ENCODE measurements at places on chromosomes 12 and 14.
A peak's percentile ranks its signal among the peaks of the same experiment; 100 is the strongest.

DNA sequence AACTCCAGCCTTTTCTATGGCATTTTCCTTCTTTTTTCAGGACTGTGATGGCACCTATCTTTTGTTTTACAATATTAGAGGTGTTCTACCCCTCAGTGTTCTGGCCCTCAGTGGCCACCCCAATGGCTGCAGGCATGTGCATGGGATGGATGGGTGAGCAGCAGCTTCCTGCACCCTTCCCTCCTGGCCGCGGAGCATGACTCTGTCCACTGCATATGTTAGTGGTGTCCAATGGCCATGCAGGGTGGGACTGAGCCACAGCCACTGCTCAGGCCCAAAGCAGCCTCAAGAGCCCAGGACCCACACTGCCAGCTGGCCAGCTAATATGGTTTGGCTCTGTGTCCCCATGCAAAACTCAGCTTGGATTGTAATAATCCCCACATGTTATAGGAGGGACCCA is 1032.3 kb upstream of the FBXO33 start:
- DNase-seq, result no peak

DNA sequence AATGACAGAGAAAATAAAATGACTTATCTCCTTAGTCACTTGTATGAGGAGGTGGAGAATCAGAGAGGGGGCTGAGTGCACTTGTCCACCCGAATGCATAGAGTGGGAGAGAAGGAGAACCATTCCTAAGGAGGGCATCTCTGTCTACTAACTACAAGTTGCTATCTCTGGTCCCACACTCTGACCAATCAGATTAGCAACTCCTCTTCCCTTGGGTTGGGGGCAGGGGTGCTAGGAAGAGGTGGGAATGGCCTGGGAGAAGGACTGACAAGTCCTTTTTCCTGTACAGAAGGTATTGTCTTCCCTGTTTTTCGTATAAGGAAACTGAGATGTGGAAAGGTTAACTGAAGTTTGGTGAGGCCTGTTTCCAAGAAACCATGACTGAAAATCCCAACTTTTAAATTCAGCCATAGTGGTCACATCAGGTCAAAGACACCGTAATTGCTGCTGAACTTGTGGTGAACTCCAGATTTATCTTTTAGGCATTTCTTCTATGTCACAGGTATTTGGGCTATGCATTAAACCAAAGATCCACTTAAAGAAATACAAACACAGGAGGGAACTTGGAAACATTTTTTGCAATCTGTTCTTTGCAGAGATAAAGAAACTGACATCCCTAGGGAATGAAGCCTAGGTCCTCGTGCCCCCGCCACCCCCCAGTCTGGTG is 207.8 kb downstream of the CRADD start:
- no peak for DNase-seq

- no peak for DNase-seq
Measured at GRCh38 chr12:70365398-70365647, 767 bp upstream of the KCNMB4 start.

GRCh38 chr12:42118136-42118879 is 26.4 kb downstream of the GXYLT1 start:
- DNase-seq, result no peak

DNA sequence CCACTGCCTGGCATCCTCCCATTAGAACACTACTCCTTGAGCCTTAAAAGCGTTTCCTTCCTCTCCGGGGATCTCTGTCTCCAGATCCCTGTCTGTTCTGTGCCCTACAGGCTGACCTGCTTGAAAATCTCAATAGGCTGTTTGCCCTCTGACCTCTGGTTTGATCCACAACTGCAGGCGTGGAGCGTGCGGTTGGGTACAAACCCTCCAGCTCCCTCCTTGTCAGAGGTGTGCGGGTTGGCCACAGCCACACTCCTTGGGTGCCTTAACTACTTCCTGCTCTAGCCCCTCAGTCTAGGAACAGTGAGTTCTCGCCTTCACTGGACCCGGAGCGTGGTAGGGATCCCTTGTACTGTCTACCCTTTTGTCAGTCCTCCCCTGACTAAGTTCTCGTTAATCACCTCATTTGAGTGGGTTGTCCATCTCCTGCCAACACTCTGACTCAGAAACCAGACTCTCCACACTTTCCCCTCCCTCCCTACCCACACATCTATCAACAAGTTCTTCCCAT is 33.1 kb downstream of the CMKLR1 start:
- DNase-seq, result no peak

DNA sequence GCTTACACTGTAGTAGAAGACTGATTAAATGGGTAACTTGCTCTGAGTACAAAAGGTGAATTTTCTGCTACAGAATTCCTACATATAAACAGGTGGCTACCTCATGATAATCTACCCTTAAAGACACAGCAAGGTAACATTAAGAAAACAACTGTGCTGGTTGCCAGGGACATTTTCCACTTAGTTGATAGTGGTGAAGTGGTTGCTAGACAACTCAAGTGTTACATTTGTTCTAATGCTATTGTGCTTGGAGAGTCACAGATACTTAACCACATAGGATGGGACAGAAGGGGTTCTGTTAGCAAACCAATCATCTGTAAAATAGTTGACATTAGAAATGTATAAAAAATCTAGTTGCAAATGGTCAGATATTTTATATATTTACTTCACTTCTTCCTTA is 870.3 kb upstream of the SEL1L start:
- DNase-seq, result no peak

- no peak for DNase-seq
Measured at GRCh38 chr12:95185854-95186253, 31.4 kb downstream of the FGD6 start.

DNA sequence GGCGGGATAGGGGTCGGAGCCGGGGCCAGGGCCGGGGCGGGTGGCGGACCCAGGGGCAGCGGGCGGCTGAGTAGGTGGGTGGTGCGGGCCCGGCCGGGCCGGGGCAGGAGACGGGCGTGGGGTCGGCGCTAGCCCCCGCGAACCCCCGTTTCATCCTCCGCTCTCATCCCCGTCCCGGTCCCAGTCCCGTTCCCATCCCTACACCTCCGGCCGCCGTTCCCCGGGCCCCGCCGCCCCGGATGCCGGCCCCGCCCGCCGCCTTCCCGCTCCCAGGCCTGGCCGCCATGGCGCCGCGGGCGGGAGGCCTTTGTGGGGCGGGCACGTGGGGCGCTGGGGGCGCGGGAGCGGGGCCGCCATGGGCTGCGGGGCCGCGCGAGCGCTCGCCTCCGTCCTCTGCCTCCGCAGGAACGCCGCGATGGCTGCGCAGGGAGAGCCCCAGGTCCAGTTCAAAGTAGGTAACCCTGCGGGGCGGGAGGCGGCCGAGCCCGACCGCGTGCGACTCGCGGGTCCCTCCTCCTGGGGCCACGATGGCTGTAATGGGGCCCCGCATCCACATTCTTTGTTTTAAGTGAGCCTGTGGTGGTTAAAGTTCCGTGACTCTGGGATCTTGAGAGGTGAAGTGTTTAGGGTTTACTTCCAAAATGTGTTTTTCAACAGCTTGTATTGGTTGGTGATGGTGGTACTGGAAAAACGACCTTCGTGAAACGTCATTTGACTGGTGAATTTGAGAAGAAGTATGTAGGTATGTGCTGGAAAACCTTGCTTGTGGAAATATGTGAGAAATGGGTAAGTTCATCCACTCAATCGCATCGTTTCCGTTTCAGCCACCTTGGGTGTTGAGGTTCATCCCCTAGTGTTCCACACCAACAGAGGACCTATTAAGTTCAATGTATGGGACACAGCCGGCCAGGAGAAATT is 572 bp downstream of the RAN start:
- DNase-seq, result peak; percentile 46

Measured in A549 (cell line).